ENCODE measurements at places on chromosomes 6 and 20. TPM values are rescaled to one million over a fixed set of nuclear protein-coding genes. Genes with fewer than 3 reads are reported as not detected.

The MTG2 gene
- 22.6 TPM for total RNA-seq

The MUC21 gene
- total RNA-seq, result not detected

The BPIFB4 gene
- not detected for total RNA-seq

The FOXO3 gene
- 68.5 TPM for total RNA-seq

The COL9A1 gene
- 9.9 TPM for total RNA-seq

The RAE1 gene
- total RNA-seq, result 37.9 TPM

The IL17F gene
- not detected for total RNA-seq

The HSPA1A gene
- 1,222 TPM for total RNA-seq

The OR2B6 gene
- 0.23 TPM for total RNA-seq

The CLDN20 gene
- 0.29 TPM for total RNA-seq

The SPAG4 gene
- 2.9 TPM for total RNA-seq

The THBD gene
- 13.7 TPM for total RNA-seq

The HLA-DOB gene
- 0.88 TPM for total RNA-seq

The FNDC1 gene
- total RNA-seq, result 16.2 TPM

The CFAP61 gene
- 7.1 TPM for total RNA-seq

The AKAP7 gene
- total RNA-seq, result 13.5 TPM

The ATXN1 gene
- total RNA-seq, result 48.7 TPM

The PRPH2 gene
- 3.9 TPM for total RNA-seq

The COX4I2 gene
- 4.5 TPM for total RNA-seq

The SAMD3 gene
- 2.0 TPM for total RNA-seq

The SPTLC3 gene
- 14.4 TPM for total RNA-seq

The C2 gene
- 7.1 TPM for total RNA-seq

The FBXL4 gene
- total RNA-seq, result 36.0 TPM

The RAET1L gene
- not detected for total RNA-seq

The TSPO2 gene
- 1.5 TPM for total RNA-seq

The SERAC1 gene
- total RNA-seq, result 10.1 TPM

The AGPAT4 gene
- 25.9 TPM for total RNA-seq

The ADGRF1 gene
- 33.3 TPM for total RNA-seq

The CNR1 gene
- total RNA-seq, result 0.53 TPM

The JPH2 gene
- total RNA-seq, result 22.8 TPM

The RRBP1 gene
- total RNA-seq, result 121 TPM

The KCNK17 gene
- total RNA-seq, result 1.1 TPM

The HMGCLL1 gene
- 6.7 TPM for total RNA-seq

The CTAGE9 gene
- not detected for total RNA-seq

The NFKBIE gene
- 13.9 TPM for total RNA-seq
